ENCODE measurements at places on chromosomes 2 and 18.

- no peak for DNase-seq
These were observed 171.5 kb downstream of the ALK start for GRCh38 chr2:29749843-29750242.

- DNase-seq: no peak
These were observed 138.8 kb downstream of the BCL11A start for GRCh38 chr2:60414495-60415138.

DNA sequence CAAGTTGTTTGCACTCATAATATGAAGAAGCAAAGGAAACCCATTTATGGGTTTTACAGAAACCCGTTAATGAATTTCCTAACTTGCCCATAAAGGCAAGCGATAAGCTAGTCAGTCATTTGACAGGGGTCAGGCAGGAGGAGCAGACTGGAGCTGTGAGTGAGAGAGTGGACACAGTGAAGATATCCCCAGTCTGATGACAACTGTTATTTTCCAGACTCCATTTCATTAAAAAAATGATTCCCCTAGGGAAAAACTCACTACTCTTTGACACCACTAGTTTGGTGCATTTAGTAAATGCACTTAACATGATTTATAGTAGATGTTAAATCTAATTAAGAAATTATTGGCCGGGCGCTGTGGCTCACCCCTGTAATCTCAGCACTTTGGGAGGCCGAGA is 80.8 kb downstream of the TGIF1 start:
- no peak for DNase-seq

- DNase-seq: no peak
These were observed 8.9 kb downstream of the ARHGAP25 start for GRCh38 chr2:68743531-68743930.

DNA sequence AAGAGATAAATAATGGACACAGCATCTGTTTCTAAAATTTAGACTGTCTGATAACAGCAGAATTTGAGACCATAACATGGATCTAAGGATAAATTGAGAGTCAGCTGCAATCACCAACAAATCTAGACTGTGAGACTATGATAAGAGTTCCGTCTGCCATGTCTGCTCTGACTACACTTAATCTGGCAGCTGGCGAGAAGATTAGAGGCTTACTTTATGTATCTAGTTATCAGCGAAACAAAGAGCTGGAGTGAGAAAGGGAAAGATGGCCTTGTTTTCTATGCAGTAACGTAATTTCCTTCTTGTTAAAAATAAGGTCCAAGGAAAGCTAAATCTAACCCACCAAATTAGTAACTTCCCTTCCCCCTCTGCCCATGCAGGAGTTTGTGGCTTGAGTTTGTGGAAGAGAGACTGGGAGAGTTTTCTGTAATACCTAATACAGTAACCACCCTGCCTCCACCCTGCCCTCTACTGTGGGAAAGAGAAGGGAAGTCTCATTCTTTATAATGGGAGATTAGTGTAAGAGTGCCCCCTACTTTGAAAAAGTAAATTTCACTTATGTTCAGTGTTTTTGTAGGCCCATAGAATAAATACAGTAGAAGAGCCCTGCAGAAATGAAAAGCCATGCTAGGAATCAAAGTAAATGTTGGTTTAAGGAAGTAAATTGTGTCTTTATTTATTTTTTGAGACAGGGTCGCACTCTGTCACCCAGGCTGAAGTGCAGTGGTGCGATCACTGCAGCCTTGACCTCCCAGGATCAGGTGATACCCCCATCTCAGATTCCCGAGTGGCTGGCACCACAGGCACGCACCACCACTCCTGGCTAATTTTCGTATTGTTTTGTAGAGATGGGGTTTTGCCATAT is 27.5 kb downstream of the EML4 start:
- DNase-seq: no peak

- DNase-seq: no peak
These were observed 590 bp upstream of the CCDC138 start for GRCh38 chr2:108786008-108786353.

- DNase-seq: no peak
These were observed 140.3 kb downstream of the TCF4 start for GRCh38 chr18:55447672-55448018.
